Ascending aorta (tissue), 2 donors: ENCODE measurements at places on chromosomes 7 and 10. TPM values are rescaled to one million over a fixed set of nuclear protein-coding genes. Genes with fewer than 3 reads are reported as not detected.
A peak's percentile ranks its signal among the peaks of the same experiment; 100 is the strongest.

Gene SAP25
- total RNA-seq, result 11.8 TPM

Gene CPEB3
- 2.8 TPM for total RNA-seq

- no peaks in the 10 kb centered on the region for H3K36me3 ChIP-seq
- no peak overlapping the region for H3K27ac ChIP-seq
- no peaks in the 10 kb centered on the region for H3K27me3 ChIP-seq
- no peak for DNase-seq
Observed at GRCh38 chr7:96090756-96091155, 231.1 kb downstream of the SLC25A13 start.

DNA sequence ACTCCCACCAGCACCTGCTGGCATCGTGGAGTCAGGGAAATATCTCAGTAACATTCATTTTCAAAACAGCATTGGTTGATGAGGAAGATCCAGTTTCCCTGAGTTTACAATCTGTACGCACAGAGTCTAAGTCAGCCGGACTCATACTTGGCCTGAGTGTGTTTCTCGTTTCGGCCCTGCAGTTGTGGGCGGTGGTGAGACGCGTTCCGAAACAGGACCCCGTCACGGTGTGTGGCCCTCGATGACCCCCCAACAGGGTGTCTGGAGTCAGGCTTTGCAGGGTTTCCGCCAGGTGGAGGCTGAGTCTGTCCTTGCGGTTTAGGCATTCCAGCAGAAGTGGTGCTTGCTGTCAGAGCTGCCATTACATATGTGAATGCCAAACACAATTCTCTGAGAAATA, 317.5 kb downstream of the DNAJB6 start:
- no peak overlapping the region for H3K4me3 ChIP-seq
- H3K36me3 ChIP-seq, result no peaks in the 10 kb centered on the region
- H3K27me3 ChIP-seq, result no peaks in the 10 kb centered on the region
- no peaks in the 10 kb centered on the region for H3K4me1 ChIP-seq
- no peak overlapping the region for H3K27ac ChIP-seq
- peak; percentile 41 for DNase-seq

- no peak for DNase-seq
- no peak overlapping the region for H3K4me3 ChIP-seq
- no peak overlapping the region for H3K27ac ChIP-seq
- no peaks in the 10 kb centered on the region for H3K27me3 ChIP-seq
- H3K4me1 ChIP-seq, result no peaks in the 10 kb centered on the region
- H3K36me3 ChIP-seq, result peaks cover 4% of the 10 kb centered on the region
Observed at GRCh38 chr7:29971566-29972314, 17.9 kb downstream of the SCRN1 start.

DNA sequence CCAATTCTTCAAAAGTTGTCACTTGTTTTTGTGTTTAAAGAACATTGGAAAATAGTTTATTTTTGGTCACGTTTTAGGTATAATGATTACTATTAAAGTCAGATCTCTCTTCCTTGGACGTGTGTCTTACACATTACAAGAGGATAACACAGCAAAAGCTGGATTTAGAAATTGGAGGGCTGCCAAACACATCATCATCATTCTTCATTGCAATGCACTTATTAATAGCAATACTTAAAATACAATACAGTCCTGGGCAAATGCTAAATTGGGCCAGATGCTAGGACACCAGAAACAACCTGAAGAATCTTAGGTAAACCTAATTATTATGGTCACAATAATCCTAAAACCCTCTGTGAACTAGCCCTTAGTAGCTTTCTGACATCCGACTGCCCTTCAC, 303.6 kb downstream of the DGKB start:
- no peak overlapping the region for H3K4me3 ChIP-seq
- no peaks in the 10 kb centered on the region for H3K27me3 ChIP-seq
- H3K27ac ChIP-seq, result no peak overlapping the region
- no peaks in the 10 kb centered on the region for H3K4me1 ChIP-seq
- no peaks in the 10 kb centered on the region for H3K36me3 ChIP-seq
